ENCODE measurements at places on chromosomes 2 and 18.

GRCh38 chr2:212005085-212005671 is 533.4 kb downstream of the ERBB4 start:
- DNase-seq: peak; percentile 46

- no peak for DNase-seq
Measured at GRCh38 chr2:176079285-176079830, 4.4 kb downstream of the EVX2 start.

GRCh38 chr18:7607540-7608173 is 40.5 kb downstream of the PTPRM start:
- DNase-seq: no peak

GRCh38 chr2:29951576-29951975 is 30.2 kb upstream of the ALK start:
- DNase-seq: no peak

- DNase-seq: no peak
Measured at GRCh38 chr2:15784106-15784885, 156.1 kb upstream of the MYCN start.

DNA sequence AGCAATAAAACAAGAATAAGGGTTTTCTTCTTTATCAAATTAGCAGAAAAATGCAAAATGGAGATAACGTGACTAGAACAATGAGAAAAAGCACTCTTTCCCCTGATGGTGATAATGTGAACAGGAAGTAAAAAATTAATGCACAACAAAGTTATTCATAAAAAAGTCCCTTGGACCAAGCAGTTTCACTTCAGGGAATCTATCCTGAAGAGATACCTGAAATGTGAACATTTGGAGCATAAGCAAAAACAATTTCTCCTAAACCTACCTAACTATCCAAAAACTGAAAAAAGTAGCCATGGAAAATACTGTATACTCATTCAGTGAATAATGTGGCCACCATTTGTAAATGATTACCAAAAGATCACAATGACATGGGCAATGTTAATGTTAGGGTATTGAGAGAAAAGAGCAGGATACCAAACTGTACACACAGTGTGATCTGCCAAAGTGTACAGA is 48.7 kb downstream of the TRIP12 start:
- DNase-seq: peak; percentile 51

- DNase-seq: peak; percentile 6
Measured at GRCh38 chr2:224268441-224268840, 133.5 kb downstream of the FAM124B start.

DNA sequence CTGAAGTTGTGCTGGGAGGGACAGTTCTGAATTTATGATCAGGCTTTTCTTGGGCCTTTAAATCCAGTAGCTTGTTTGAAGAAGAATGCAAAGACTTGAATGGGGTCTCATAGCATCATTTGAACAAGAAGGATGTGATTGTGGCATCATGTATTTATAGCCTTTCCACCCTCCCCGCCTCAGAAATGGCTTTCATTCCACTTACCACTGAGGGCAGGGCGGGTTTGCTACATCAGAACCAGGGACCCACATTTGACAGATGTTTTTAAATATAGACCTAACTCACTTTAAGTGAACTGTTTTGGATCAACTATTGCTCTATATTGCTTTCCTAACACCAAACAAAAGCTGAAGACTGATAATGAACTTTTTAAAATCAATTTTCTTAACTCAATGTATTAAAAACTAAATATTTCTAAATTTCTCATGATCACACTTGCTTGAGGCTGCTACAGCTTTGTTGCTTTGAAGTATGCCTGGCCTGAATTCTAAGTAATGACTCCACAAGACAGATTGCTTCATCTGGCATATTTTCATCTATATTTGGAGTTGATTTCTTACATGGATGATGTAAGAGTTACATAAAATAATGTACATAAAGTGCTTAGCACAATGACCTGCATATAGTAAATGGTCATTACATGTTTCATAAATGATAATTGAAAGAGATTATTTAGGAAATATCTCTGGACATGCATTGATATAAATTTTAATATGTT is 1552.9 kb upstream of the SLC39A10 start:
- peak; percentile 5 for DNase-seq

- peak; percentile 48 for DNase-seq
Measured at GRCh38 chr2:85672456-85672855, 4.5 kb upstream of the SFTPB start.

DNA sequence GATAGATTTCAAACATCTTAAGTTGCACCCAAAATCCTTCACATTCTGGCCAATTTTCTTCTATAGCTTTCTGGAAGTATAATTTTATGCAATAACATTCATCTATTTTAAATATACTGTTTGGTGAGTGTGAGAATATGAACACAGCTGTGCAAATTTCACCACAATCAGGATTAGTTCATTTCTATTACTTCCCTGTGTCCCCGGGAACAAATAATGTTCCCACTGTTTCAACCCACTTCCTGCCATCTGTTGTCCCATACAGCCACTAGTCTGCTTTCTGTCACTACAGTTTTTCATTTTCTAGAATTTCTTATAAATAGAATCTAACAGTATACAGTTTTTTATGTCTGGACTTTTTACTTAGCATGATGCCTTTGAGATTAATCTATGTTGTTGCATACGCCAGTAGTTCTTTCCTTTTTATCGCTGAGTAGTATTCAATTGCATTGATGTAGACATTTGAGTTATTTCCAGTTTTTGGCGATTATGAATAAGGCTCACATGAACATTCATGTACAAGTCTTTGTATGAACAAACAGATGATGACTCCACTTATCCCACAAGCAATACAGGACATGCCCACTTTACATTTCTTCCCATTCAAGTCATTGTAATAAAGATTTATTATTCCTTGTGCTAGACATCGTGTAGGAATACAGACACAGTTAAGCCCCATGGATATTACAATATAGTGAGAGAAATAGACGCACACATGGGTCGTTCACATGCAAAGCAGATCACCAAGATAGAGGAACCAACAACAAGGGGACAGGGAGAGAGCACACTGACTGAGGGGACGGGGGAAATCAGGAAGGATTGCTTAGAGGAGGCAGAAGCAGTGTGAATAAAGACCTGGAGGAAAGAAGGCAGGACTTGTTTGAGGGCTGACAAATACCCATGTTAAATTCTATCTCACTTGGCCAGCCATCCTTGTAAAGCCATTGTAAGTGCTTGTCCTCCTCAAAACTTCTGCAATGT is 72.9 kb upstream of the PAX8 start:
- DNase-seq: no peak

- DNase-seq: no peak
Measured at GRCh38 chr2:100909534-100910081, 89.7 kb downstream of the NPAS2 start.

GRCh38 chr2:10346929-10347561 is 44.3 kb downstream of the HPCAL1 start:
- no peak for DNase-seq

DNA sequence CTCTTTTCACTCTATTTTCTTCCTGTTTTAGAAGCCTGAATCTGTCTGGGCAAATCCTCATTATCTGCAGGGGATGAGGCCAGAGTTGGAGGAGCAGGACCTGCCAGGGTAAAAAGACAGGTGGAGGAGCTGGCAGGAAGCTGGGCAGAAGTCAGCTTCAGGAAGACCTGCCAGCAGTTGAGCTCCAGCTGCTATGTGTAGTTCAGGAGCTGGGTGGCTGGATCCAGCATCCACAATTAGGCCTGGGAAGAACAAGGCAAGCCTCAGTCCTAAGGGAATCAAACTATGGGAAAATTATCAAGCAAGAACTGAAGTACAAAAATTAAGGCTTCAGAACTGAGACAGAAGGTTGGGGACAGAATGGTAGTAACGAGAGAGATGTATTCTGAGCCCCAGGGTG is 174.0 kb downstream of the MREG start:
- no peak for DNase-seq

DNA sequence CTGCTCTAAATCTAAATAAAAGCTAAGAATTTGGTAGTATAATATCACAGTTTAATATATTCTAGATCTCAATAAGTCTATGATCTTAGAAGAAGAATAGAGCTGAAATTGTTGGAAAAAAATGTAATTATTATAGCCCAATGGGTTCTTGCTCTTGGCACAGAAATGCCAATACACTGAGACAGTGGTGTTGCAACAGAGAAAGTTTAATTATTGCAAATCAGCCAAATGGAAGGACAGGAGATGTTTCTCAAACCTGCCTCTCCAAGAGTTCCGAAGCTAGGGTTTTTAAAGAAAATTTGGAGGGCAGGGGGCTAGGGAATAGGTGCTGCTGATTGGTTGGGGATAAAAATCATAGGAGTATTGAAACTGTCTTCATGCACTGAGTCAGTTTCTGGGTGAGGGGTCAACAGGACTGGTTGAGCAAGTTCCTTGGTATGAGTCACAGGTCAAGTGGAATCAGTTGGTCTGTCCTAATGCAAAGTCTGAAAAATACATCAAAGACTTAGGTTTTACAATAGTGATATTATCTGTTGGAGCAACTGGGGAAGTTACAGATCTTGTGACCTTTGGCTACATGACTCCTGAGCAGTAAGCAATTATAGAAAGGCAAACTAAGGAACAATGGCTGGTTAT is 228.6 kb downstream of the CD226 start:
- no peak for DNase-seq

- no peak for DNase-seq
Measured at GRCh38 chr18:63762518-63762917, 12.7 kb upstream of the SERPINB7 start.

- DNase-seq: no peak
Measured at GRCh38 chr2:217929757-217930707, 72.8 kb downstream of the TNS1 start.

Measured in hematopoietic multipotent progenitor cell treated with erythropoietin and hydrocortisone succinate and interleukin-3 and kit ligand, for 4 days (in vitro differentiated cells).